Peyer's patch (tissue), 4 donors: ENCODE measurements at places on chromosomes 5 and 9. TPM values are rescaled to one million over a fixed set of nuclear protein-coding genes. Genes with fewer than 3 reads are reported as not detected.

The PCDHGB4 gene
- total RNA-seq = 1.7 TPM

The CCDC187 gene
- 0.35 TPM for total RNA-seq

The MATR3 gene
- total RNA-seq = 123 TPM

The TMC1 gene
- not detected for total RNA-seq

The AGXT2 gene
- total RNA-seq = not detected

The SOWAHA gene
- 13.2 TPM for total RNA-seq

The DDX4 gene
- not detected for total RNA-seq

The ALDH7A1 gene
- total RNA-seq = 25.7 TPM

The MAMDC4 gene
- 30.8 TPM for total RNA-seq

The BTNL9 gene
- total RNA-seq = 5.3 TPM

The RLN2 gene
- not detected for total RNA-seq

The OBP2B gene
- total RNA-seq = not detected

The RELL2 gene
- total RNA-seq = 10.9 TPM

- H3K4me3 ChIP-seq = no peak overlapping the region
- H3K4me1 ChIP-seq = no peaks in the 10 kb centered on the region
- H3K27me3 ChIP-seq = no peaks in the 10 kb centered on the region
- no peaks in the 10 kb centered on the region for H3K36me3 ChIP-seq
- no peak overlapping the region for H3K27ac ChIP-seq
Measured at GRCh38 chr5:11590475-11590874, 313.8 kb downstream of the CTNND2 start.

DNA sequence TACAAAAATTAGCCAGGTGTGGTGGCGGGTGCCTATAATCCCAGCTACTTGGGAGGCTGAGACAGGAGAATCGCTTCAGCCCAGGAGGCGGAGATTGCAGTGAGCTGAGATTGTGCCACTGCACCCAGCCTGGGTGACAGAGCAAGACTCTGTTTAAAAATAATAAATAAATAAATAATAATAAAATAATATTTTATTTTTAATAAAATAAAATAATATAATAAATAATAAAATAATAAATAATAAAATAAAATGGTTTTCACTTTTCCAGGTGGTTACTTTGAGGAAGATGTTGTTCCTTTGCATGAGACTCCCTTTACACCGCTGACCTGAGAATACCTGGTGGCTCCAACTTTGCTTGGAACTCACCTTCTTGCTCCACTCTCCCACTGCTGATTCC lies 82.8 kb downstream of the RCL1 start:
- no peaks in the 10 kb centered on the region for H3K4me1 ChIP-seq
- H3K27me3 ChIP-seq = no peaks in the 10 kb centered on the region
- no peaks in the 10 kb centered on the region for H3K36me3 ChIP-seq
- no peak overlapping the region for H3K27ac ChIP-seq

- H3K4me1 ChIP-seq = no peaks in the 10 kb centered on the region
- no peak overlapping the region for H3K27ac ChIP-seq
- no peaks in the 10 kb centered on the region for H3K36me3 ChIP-seq
- no peak for DNase-seq
Measured at GRCh38 chr5:40291338-40291737, 388.4 kb upstream of the PTGER4 start.

DNA sequence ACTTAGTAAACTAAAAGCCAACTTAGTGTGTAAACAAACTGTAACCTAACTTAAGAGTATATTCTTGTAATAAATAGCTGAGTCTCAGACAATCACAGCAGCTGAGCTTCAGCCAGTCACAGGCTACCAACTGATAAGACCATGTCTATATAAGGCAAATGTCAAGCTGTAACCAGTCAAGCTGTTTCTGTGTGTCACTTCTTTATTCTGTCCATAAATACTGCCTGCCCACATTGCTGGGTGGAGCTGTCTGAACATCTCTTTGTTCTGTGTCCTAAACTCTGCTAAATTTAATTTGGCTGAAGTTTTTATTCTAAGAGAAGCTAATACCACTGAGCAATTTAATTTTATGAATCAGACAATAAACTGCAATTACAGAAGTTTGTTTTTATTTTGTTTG lies 412.1 kb upstream of the CDH10 start:
- no peaks in the 10 kb centered on the region for H3K27me3 ChIP-seq
- no peak for DNase-seq
- no peak overlapping the region for H3K27ac ChIP-seq
- H3K36me3 ChIP-seq = no peaks in the 10 kb centered on the region
- no peak overlapping the region for H3K4me3 ChIP-seq

DNA sequence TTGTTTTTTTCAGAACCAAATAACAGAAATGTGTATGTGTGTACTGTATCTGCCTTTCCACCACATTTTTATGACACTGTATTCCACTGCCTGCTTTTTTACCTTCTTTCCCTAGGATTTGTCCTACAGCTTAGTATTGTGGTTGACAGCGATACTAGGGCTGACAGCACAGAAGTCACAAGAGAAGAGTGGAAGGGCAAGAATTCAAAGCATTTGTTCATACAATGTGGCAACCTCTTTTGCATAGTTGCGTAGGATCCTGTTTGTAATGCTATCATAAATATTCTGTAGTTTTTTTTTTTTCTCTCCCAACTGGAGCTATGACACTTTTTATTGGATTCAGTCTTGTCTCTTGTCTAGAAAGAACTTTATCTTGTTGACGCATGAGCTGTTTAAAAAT lies 5.6 kb upstream of the BNIP1 start:
- H3K27me3 ChIP-seq = no peaks in the 10 kb centered on the region

- no peak overlapping the region for H3K27ac ChIP-seq
- no peaks in the 10 kb centered on the region for H3K27me3 ChIP-seq
Measured at GRCh38 chr5:12358371-12359090, 454.3 kb upstream of the CTNND2 start.

DNA sequence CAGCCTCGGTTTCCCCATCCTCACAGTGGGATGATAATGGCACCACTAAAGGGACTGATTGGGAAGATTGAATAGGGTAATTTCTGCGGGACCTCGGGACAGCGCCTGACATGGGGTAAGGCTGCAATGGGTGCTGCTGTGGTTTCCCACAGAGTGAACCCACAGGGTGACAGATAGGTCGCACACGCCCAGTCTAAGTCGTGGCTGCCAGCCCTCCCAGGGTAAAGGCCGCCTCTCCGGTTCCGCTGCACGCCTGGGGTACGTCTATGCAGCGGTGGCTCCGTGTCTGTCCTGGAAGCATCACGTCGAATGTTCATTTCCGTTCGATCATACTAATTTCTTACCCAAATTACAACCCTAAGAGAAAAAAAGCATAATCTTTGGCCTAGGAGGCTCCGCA lies 631 bp downstream of the CFAP77 start:
- peaks cover 15% of the 10 kb centered on the region for H3K27me3 ChIP-seq
- H3K4me1 ChIP-seq = no peaks in the 10 kb centered on the region
- H3K4me3 ChIP-seq = peak overlapping the region; percentile 50
- no peak overlapping the region for H3K27ac ChIP-seq
- no peak for DNase-seq

GRCh38 chr5:178382754-178383164 lies 150.2 kb upstream of the PHYKPL start:
- H3K4me1 ChIP-seq = no peaks in the 10 kb centered on the region
- no peak overlapping the region for H3K4me3 ChIP-seq
- H3K27me3 ChIP-seq = no peaks in the 10 kb centered on the region
- no peak overlapping the region for H3K27ac ChIP-seq
- DNase-seq = peak; percentile 41

DNA sequence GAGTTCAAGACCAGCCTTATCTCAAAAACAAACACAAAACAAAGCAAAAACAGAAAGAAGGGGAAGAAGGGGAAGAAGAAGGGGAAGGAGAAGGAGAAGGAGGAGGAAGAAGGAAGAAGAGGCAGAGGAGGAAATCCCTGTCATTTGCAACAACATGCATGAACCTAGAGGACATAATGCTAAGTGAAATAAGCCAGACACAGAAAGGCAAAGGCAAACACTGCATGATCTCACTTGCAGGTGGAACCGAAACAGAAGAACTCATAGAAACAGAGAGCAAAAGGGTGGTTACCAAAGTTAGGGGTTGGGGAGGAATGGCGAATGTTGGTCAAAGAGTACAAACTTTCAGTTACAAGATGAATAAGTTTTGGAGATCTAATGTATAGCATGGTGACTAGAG lies 135.4 kb downstream of the UGCG start:
- no peaks in the 10 kb centered on the region for H3K36me3 ChIP-seq
- H3K27me3 ChIP-seq = no peaks in the 10 kb centered on the region

GRCh38 chr5:134511796-134512660 lies 13.4 kb upstream of the JADE2 start:
- no peak overlapping the region for H3K4me3 ChIP-seq
- peak overlapping the region; percentile 57 for H3K27ac ChIP-seq
- no peaks in the 10 kb centered on the region for H3K4me1 ChIP-seq
- no peaks in the 10 kb centered on the region for H3K36me3 ChIP-seq

DNA sequence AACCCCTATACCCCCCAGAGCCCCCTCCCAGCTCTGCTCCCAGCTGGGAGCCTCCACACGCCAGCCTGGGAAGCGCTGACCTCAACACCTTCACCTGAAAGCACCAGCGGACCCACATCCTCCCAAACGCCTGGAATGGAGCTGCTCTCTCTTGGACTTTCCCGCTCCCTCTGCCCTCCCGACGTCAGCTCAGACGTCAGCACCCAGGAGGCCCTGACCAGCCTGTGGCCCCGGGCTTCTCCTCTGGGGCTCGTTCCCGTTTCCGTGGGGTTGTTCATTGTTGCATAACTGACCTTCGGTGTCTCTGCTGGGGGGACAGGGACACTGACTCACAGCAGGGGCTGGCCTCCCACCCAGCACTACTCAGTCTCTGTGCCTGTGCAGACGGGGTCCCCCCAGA lies 35.0 kb upstream of the SLC6A3 start:
- peaks cover 6% of the 10 kb centered on the region for H3K36me3 ChIP-seq
- DNase-seq = peak; percentile 70
- H3K27ac ChIP-seq = no peak overlapping the region
- no peak overlapping the region for H3K4me3 ChIP-seq

DNA sequence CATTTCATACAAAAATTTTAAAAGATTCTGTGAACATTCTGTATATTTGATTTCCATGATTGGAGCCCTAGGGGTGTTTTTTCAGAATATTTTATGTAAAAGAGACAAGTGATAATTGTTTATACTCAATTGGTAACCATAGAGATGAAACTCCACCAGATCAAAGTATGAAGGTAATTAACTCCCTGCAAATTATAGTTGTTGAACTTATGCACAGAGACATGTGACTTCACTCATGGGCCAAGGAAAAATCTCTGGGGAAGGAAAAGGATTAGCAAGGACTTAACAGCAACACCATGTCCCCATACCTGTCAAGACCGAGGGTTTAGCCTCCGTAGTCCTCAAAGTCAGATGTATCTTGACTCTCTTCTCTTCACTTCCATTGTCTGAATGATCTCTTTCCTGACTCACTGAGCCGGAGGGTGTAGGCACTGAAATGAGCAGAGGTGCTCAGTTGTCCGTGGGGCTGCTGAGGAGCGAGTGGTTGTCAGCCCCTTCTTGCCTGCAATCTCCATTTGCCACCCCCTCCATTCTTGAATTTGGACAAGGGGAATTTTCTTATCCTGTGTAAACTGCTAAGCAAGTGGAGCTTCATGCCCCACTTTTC lies 17.5 kb upstream of the CXCL14 start:
- no peaks in the 10 kb centered on the region for H3K27me3 ChIP-seq
- DNase-seq = no peak
- H3K36me3 ChIP-seq = no peaks in the 10 kb centered on the region

- no peak for DNase-seq
- no peak overlapping the region for H3K4me3 ChIP-seq
- no peaks in the 10 kb centered on the region for H3K4me1 ChIP-seq
- no peaks in the 10 kb centered on the region for H3K36me3 ChIP-seq
- no peaks in the 10 kb centered on the region for H3K27me3 ChIP-seq
Measured at GRCh38 chr5:66358741-66359140, 214.6 kb downstream of the SREK1 start.

DNA sequence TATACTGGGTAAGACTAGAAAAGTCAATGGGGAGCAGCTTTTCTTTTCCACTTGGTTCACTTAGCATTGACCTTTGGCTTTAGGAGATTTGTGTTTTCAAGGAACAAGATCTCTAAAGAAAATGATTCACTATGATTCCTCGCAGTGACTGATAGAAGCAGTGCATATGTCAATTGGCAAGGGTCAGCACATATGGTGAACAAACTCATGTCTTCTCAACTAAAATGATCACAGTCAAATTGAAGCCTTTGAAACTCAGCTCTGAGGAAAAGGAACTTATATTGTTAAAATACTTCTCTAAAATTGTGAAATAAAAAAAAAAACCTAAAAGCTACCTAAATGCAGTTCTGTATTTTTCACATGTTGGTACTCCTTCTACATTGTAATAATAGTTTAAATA lies 43.2 kb upstream of the IL7R start:
- no peaks in the 10 kb centered on the region for H3K36me3 ChIP-seq
- DNase-seq = no peak
- no peaks in the 10 kb centered on the region for H3K27me3 ChIP-seq

DNA sequence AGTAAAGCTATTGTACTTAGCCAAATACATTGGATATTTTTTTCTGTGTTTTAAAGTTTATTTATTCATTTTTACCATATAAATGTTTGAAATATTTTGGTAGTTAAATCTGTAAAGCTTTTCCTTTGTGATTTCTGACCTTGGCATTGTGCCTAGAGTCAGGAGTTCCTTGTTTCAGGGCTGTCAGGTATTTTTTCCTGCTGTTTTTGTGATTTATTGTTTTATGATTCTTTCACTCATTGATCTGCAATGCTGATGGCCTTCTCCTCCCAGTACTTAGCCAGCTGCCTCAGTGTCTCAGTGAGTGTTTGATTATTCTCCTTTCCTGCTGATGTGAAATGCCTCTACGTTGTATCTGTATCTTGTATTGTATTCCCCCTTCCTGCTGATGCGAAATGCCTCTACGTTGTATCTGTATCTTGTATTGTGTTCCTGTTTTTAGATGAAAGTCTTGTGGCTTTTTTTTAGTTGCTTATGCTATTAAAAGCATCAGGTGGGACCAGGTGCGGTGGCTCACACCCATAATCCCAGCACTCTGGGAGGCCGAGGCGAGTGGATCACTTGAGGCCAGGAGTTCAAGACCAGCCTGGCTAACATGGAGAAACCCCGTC lies 61.0 kb downstream of the EHMT1 start:
- no peaks in the 10 kb centered on the region for H3K4me1 ChIP-seq
- H3K27ac ChIP-seq = no peak overlapping the region
- H3K36me3 ChIP-seq = no peaks in the 10 kb centered on the region

GRCh38 chr9:97753975-97754374 lies 56.8 kb upstream of the XPA start:
- H3K4me1 ChIP-seq = no peaks in the 10 kb centered on the region
- no peak for DNase-seq
- no peaks in the 10 kb centered on the region for H3K27me3 ChIP-seq
- H3K36me3 ChIP-seq = no peaks in the 10 kb centered on the region

DNA sequence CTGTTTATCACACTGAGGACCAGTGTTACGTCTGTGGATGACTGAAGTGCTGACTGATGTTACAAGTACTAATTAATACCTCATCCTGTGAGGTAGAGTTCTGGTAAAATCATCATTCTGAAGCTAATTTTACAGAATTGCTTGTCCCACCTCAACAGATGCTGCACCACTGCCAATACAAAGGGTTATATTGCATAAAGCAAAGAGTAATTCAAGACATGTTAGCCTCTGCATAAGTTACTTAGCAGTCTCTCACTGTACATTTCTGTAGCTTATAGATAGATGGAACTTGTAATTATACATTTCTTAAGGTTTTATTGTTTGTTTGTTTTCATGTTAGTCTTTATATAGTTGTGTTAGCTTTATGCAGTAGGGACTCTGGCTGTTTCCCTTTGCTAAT lies 513.6 kb downstream of the ANXA1 start:
- no peaks in the 10 kb centered on the region for H3K4me1 ChIP-seq
- H3K36me3 ChIP-seq = no peaks in the 10 kb centered on the region
- no peak overlapping the region for H3K4me3 ChIP-seq
- no peak overlapping the region for H3K27ac ChIP-seq
